Posterior cingulate gyrus (tissue), 11 donors: ENCODE measurements at places on chromosomes 12 and 14.

DNA sequence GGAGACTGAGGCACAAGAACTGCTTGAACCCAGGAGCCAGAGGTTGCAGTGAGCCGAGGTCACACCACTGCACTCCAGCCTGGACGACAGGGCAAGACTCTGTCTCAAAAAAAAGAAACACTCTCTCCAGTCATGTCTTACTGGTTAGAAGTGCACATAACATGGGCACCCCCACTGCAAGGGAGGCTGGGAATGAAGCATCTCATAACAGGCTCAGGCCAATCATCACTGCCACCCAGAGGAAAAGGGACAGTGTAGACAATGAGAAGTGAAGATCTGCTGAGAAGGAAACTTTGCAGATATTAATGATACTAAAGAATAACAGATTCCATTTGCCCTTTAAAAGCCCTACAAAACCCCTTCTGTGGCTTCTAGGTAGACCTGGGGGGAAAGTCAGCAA, 66.9 kb downstream of the ITPK1 start:
- DNase-seq: no peak

GRCh38 chr12:30820406-30820946, 65.7 kb upstream of the CAPRIN2 start:
- DNase-seq: no peak

DNA sequence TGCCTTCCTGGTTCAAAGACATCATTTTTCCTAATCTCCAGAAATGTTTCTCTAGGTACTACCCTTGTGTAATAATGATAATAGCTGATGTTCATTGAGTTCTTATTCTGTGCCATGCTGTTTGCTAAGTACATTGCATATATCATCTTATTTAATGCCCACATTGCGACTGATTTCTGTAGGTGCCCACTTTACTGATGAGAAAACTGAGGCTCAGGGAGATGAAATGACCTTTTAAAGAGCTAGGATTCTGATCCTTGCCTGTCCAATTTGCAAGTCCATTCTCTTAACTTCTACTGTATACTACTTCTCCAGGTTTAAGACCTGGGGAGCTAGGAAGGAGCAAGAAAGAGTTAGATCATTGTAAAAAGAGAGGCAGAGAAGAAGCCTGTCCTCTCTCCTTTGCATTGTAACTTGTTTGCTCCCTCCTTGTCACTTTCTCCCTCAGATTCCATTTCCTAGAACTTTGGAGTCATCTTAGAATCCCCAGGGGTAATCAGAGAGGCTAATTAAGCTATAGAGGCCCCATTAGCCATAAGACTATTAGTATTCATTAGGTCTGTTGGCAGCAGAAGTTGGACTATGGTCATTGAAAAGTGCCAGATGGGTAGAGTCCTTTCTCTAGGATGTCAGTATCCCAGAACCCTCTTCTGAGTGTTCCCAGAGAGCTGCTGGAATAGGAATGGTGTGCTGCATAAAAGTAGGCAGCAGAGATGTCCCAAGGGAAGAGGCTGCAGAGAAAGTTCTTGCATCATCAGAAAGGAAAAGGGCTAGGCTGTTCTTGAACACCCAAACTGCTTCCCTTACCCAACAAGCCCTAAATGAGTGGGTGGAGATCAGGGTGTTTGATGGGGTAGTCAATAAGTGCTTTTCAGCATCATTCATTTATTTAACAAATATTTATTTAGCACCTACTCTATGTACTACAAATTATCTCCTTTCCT, 3.1 kb downstream of the DGKA start:
- DNase-seq: no peak

GRCh38 chr12:32100888-32101287, 5.8 kb upstream of the BICD1 start:
- no peak for DNase-seq

GRCh38 chr14:68373847-68374444, 418.9 kb downstream of the ZFP36L1 start:
- DNase-seq: no peak

DNA sequence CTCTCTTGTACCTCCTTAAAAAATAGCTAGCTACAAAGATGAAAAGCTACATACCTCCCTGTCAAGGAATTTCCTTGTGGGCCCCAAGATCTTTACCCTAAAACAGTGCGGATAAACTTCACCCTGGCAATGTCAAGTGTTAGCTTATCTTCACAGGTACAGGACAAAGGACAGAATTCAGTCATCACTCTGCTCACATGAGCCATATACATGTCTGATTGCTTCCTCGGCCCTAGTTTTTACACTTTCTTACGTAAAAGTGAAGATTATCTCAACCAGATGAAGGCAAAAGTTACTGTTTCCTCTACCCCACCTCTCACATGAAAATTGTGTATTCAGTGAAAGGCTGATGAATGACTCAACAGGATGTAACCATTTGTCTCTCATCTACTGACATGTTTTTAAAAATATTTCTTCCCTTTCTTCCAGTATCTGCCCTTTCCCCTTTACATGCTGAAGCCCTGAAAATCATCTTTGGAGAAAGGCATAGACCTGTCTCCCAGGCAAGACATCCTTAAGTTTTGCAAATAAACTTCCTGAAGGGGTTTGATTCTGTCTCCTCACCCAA, 890.1 kb downstream of the GALC start:
- DNase-seq: no peak

GRCh38 chr12:117679776-117680175, 289.0 kb downstream of the KSR2 start:
- no peak for DNase-seq

- DNase-seq: no peak
Measured at GRCh38 chr14:79516009-79516408, 695.3 kb downstream of the DIO2 start.

DNA sequence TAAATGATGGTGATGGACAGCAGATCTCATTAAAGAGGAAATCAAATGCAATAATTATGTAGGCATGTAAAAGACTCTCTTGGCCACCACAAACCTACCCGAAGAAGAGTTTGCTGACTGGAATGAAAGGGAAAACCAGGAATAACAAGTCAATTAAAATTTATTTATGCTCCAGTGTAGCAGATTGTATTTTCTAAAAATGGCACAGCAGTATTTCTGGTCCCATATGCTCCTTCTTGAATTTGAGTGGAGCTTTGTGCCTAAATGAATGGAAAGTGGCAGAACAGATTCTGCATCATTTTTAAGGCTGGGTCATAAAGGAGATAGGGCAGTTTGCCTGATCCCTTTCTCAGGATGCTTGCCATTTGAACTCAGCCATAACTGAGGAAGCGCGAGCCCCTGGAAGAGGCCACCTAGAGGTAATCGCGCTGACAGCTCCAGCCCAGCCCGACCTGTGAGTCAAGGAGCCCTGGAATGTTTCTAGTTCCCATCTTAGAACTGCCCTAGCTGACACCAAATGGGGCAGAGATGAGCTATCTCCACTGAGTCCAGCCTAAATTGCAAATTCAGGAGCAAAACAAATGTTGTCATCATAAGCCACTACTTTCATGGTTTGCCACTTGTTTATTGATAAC, 229.2 kb upstream of the TMTC1 start:
- no peak for DNase-seq

DNA sequence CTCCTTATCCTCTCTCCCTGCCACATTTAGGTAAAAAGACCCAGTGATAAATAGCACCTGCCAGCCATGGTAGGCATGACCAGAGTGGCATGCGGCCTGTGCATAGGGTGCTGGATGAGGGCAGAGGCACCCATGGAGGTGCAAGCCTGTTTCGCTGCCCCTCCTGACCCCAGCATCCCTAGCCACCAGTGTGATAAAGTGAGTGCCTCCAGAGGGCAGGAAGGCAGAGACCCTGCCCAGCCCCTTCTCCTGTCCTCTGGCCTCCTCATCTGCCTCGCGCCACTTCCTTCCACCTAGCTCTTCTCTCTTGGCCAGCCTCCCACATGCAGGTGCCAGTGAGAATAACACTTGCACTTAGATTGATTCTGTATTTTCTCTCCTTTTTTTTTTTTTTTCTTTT, 108.3 kb upstream of the FUT8 start:
- no peak for DNase-seq

GRCh38 chr12:82803201-82803600, 116.5 kb downstream of the TMTC2 start:
- no peak for DNase-seq

DNA sequence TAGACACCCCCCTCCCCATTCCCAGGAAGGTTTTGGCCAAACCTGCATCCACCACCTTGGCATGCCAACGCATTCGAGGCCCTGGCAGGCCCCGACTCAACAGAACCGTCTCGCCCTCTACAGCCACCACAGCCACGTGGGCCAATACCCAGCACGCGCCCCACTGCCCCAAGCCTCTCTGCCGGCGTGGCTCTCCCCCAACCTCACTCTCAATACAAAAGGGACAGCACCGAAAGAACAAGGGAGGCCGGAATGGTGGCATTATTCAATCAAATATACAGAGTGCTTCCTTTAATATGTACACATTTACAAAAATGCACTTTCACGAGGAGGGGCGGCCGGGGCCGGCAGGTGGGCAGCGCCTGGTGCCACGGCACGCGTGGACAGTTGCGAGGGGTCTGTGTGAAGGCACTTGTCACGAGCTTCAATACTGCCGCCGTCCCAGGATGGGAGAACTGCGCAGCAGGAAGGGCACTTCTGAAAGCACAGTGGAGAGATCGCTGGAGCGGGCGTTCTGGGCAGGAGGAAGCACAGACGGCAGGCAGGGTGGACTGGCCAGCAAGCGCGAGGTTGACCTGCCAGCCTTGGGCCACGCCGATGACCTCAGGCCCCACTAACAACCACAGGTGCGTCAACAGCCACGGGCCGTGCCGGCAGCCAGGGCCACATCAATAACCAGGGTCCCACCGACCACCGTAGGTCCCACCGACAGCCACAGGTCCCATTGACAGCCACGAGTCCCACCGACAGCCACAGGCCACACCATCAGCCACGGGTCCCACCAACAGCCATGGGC, 26.9 kb downstream of the JAG2 start:
- peak; percentile 3 for DNase-seq

DNA sequence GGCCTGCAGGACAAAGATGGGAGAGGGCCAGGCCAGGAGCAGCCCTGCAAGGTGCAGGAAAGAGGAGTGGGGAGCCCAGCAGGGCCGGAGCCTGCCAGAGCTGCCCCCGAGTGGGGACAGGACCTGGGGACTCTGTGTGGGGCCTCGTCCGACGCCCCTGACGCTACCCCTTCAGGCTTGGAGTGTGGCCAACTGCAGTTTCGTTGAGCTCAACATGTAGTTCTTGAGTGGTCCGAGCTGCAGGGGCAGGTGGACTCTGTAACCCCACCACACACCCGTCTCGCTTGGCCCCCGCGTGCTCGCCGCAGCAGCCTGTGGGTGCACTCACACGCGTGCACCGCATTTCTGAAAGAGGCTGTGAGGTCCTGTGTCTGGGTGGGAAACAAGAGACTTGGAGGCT, 2.0 kb downstream of the ASPG start:
- DNase-seq: peak; percentile 65

DNA sequence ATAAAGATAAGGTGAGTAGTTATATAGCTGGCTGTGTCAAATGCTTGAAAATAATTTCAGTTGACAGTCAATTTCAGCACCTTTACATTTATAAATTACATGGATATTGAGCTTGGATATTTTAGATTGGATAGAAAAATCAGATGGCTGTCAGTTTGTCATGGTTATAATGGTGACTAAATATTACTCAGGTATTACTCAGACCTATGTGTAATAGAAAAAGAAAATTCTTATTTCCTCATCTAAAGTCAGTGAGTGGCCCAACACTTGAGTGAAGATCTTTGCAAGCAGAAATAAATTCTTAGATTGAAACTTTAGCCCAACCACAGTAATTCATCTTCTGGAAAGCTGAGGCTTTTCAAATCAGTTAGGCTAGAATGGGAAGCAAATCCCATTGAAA, 354.4 kb downstream of the NAV3 start:
- no peak for DNase-seq

DNA sequence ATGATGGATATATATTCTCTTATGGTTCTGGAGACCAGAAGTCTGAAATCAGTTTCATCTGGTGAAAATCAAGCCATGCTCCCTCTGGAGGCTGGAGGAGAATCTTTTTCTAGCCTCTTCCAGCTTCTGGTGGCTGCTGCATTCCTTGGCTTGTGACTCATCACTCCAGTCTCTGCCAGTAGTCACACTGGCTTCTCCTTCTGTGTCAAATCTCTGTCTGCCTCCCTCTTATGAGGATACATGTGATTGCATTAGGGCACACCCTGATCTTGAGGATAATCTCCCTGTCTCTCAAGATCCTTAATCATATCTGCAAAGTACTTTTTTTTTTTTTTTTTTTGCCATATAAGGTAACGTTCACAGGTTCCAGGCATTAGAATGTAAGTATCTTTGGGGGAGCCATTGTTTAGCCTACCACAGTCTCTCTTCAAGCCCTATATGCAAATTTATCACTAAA, 17.7 kb downstream of the DNAL1 start:
- no peak for DNase-seq

- DNase-seq: no peak
Measured at GRCh38 chr14:89215531-89215930, 201.5 kb downstream of the FOXN3 start.

DNA sequence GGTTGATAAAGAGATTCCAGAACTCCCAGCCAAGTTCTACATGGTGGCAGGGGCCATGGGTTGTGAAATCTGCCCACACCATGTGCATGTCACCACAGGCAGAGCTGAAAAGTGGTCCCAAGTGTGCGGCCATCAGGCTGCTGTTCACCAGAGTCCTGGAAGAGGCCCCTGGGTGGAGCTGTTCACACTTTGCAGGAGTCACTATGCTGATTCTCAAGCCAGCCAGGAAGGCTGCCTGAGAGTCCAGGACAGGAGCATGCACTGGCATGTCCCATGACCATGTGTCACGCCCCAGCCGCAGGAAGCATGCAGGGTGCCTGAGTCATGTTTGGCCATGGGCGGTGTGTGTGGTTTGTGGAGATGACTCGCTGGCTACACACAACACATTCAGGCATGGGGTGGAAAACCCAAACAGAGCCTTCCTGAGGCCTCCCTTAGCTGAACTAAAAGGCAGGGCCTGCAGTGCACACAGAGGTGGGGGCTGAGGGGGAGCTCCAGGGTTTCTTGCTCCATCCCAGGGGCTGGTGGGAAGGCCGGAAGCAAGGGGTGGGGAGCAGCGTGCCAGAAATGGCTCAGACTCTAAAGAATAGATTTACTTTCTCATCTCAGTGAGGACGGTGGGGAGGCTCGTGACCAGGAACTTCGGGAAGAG, 19.4 kb downstream of the ABCB9 start:
- DNase-seq: no peak

GRCh38 chr14:24909523-24910302, 140.2 kb downstream of the STXBP6 start:
- no peak for DNase-seq

GRCh38 chr12:57722716-57723629, 15.6 kb downstream of the AGAP2 start:
- no peak for DNase-seq

DNA sequence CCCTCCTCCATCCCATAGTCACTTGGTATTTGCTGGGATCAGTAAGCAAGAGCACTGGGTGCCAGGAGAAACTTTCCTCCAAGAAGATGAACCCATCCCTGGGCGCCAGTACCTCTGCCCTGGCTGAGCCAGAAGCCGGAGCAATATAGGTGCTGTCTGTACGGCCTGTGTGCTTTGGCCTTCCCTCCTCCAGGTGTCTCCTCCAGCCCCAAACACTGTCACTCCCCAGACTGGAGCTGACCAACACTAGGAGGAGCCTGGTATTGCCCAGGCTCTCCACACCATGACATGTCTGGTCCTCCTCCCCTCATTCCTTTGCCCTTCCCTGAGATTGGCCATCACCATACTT, 4.9 kb downstream of the GSTZ1 start:
- no peak for DNase-seq

- DNase-seq: no peak
Measured at GRCh38 chr12:110316861-110317260, 35.8 kb downstream of the ATP2A2 start.

GRCh38 chr12:99133401-99133800, 488.3 kb downstream of the APAF1 start:
- no peak for DNase-seq
